ENCODE measurements at places on chromosomes 3 and 15.

DNA sequence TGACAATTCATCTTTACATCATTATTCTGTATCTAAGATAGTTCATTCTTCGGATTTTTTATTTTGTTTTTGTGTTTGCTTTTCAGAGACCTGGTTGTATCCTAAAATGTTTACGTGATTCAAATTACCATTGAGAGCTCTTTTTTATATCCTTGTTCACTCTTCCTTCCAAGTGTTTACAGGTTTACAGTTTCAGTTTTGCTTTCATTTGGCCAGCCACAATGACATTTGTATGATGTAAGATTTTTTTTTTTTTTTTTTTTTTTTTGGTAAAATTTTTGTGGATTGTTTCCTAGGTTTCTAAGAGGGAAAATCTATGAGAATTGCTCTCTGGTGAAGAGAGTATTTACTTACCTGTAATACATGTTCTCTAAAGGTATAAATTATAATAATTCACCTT lies 55.0 kb downstream of the SETD5 start:
- DNase-seq = no peak

GRCh38 chr3:56960234-56960917 lies 100.1 kb upstream of the SPATA12 start:
- DNase-seq = no peak

GRCh38 chr3:111675846-111676210 lies 80.7 kb upstream of the ZBED2 start:
- DNase-seq = no peak

DNA sequence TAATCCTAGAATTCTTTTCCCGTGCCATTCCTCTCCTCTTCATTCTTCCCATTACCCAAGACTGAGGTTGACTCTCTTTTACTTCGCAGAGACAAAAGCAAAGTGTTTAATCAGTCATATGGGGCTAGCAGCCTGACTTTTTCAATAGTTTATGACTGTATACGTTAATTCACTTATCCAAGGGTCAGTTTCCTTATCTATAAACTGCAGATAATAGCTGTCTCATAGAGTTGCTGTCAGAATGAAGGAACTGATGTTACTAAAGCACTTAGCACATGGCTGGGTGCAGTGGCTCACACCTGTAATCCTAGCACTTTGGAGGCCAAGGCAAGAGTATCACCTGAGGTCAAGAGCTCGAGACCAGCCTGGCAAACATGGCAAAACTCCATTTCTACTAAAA lies 43.5 kb upstream of the ULK4 start:
- DNase-seq = no peak

GRCh38 chr15:71812966-71813722 lies 2.8 kb downstream of the NR2E3 start:
- no peak for DNase-seq

GRCh38 chr15:27821273-27821672 lies 277.8 kb downstream of the OCA2 start:
- DNase-seq = no peak

GRCh38 chr15:66966256-66966655 lies 99.1 kb upstream of the SMAD3 start:
- no peak for DNase-seq

- no peak for DNase-seq
Observed at GRCh38 chr15:39589193-39589814, 8.4 kb downstream of the THBS1 start.

DNA sequence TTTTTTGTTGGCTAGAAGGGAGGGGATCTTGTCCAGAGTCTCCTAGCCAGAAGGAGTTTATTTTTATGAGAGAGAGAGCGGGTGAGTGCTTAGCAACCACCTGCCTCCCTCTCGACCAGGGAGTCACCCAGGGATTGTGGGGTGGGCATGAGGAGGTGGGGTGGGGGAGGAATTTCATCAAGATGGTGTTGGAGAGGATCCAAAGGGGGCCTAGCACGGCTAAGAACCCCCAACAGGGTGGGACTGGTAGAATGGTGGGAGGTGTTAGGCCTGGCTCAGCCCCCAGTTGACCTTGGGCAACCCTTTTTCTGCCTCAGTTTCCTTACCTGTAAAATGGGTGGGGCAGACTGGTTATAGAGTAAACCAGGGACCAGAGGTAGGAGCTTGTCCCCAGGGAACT lies 1.8 kb downstream of the SLC6A6 start:
- no peak for DNase-seq

DNA sequence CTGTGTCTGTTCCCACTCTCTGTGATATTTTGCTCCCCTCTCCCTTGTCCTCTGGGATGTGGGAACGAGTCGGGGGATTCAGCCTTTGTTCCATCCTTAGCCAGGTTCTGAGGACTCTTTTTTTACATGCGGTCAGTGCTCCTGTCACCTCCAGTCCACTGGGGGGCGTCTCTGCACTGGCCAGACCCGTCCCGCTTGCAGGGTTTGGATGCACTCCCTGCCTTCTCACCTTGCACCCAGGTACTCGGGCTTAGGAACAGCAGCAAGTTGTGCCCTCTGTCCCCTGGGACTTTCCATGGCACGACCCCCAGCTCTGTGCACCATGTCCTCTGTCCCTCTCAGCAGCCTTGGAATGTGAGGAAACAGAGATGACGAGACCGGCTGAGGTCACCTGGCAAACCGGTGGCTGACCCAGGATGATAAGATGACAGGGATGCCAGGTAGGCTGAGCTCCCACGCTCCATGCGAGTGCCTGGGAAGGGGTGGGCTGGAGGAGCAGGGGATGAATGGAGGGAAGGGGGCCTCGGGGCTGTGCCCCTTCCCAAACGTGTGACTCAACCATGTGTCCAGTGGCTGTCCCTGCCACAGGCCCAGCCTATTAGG lies 27.3 kb upstream of the FGD5 start:
- no peak for DNase-seq

GRCh38 chr3:159649951-159650350 lies 338.7 kb upstream of the IL12A start:
- DNase-seq = no peak

- no peak for DNase-seq
Observed at GRCh38 chr3:193928354-193929209, 207.4 kb upstream of the HES1 start.

All from stimulated activated CD8-positive, alpha-beta memory T cell treated with anti-CD3 and anti-CD28 coated beads, Interleukin-4, amount 100 ng/mL, for 24 hours (primary cell).